Upper lobe of right lung (tissue), 1 donor: ENCODE measurements at places on chromosomes 16 and 17.

DNA sequence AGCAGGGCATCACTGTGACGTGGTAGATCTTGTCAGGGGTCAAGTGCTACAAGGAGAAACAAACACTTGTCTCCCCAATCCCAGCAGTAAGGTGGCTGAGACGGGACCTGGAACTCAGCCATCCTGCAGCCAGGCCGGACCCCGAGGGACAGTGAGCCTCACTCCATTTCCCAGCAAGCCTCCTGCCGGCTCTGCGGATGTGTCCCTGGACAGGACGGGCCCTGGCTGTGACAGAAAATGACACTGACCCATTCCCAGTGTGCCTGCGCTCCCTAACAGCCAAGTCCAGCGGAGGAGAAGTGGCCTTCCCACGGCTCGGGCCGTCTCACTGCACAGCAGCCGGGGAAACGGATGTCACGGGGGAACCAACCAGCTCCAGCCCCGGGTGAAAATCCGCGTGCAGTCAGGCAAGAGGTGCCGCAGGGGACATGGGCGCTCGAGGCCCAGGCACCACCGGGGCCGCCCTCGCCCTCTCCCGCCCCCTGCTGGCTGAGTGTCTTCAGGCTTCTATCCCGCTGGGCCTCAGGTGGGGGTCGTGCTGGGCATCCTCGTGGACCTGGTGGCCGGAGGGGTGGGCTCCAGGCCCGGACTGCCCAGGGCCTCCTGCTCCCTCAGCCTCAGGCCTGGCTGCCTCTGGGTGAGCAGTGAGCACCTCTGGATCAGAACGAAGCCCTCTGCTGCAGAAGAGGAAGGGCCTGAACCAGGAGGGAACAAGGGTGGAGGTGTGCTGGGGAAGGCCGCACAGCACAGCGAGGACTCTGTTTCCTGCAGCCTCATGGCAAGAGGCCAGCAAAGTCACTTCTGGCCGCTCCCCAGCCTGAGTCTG, 6.7 kb downstream of the HAGHL start:
- DNase-seq: no peak
- no peak overlapping the region for H3K4me3 ChIP-seq
- no peaks in the 10 kb centered on the region for H3K27me3 ChIP-seq
- H3K4me1 ChIP-seq: peaks cover 2% of the 10 kb centered on the region
- H3K27ac ChIP-seq: no peak overlapping the region

DNA sequence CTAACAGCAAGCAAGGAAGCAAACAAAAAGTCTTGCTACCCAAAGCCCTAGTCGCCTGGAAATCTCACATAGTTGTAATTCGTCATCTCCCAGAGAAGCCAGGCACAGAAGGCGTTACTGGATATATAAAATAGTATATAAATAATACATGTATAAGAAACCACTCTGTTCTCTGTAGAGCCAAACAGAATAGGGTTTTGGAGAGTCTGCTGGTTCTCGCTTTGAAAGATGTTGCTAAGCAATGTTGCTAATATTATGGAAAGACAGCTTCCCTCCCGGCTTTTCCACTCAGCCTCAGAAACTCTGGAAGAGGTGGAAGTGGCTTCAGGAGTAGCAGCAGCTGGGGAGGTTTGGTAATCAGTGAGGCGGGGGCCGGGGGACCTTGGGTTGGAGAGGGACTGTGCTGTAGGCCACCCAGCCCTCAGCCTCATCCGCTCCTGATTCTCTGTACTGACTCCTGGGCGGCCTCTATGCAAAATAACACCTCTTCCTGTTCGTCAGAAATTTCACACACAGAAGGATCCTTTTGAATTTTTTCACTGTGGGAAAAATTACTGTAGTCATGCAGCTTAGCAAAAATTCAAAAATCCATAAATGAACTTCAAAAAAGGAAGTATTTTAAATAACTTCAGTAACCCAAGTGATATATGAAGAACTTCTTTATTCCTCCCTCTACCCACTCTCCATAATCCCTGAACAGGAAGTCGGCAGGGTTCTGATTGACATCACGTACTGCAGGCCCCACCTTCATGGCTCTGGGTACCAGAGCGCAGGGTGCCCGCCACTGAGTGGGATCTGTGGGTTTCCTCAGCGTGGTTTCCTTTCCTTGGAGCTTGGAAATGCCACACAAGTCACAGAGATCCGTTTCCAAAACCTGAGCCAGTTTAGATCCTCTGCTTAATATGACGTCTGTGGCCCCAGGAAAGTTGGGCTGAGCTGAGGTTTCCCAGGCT, 51.4 kb downstream of the RAP1GAP2 start:
- peaks cover 3% of the 10 kb centered on the region for H3K27me3 ChIP-seq
- no peak overlapping the region for H3K27ac ChIP-seq
- no peaks in the 10 kb centered on the region for H3K4me1 ChIP-seq
- no peak for DNase-seq

DNA sequence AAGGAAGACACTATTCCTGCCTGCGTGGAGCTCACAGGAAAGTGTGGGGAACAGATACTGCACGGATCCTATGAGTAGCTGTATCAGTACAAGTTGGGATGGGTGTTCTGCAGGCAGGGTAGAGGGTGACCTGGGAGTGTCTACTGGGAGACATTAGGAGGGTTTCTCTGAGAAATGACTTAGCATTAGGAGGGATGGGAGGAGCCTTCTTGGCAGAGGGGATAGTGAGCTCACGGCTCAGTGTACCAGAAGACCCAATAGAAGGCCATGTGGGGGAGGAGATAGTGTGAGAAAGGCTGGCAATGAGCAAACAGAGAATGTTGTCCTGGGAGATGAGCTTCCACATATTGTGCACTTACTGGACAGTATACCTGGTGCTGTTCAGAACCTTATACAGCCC, 109.1 kb downstream of the MSI2 start:
- no peak overlapping the region for H3K27ac ChIP-seq
- no peak for DNase-seq
- no peak overlapping the region for H3K4me3 ChIP-seq
- no peaks in the 10 kb centered on the region for H3K36me3 ChIP-seq
- H3K27me3 ChIP-seq: no peaks in the 10 kb centered on the region
- peaks cover 14% of the 10 kb centered on the region for H3K4me1 ChIP-seq

GRCh38 chr16:49855280-49855821, 561 bp downstream of the ZNF423 start:
- peak; percentile 93 for DNase-seq
- peaks cover 45% of the 10 kb centered on the region for H3K4me1 ChIP-seq
- peaks cover 9% of the 10 kb centered on the region for H3K27me3 ChIP-seq

- H3K36me3 ChIP-seq: no peaks in the 10 kb centered on the region
- H3K4me1 ChIP-seq: peaks cover 11% of the 10 kb centered on the region
- no peak for DNase-seq
- H3K27me3 ChIP-seq: peaks cover 14% of the 10 kb centered on the region
These were observed at the start of gene CHST6 for GRCh38 chr16:75495076-75495674. CHST6 (minus strand) TSS chr16:75495441; CDS start chr16:75479828, 15,613 bp downstream.

DNA sequence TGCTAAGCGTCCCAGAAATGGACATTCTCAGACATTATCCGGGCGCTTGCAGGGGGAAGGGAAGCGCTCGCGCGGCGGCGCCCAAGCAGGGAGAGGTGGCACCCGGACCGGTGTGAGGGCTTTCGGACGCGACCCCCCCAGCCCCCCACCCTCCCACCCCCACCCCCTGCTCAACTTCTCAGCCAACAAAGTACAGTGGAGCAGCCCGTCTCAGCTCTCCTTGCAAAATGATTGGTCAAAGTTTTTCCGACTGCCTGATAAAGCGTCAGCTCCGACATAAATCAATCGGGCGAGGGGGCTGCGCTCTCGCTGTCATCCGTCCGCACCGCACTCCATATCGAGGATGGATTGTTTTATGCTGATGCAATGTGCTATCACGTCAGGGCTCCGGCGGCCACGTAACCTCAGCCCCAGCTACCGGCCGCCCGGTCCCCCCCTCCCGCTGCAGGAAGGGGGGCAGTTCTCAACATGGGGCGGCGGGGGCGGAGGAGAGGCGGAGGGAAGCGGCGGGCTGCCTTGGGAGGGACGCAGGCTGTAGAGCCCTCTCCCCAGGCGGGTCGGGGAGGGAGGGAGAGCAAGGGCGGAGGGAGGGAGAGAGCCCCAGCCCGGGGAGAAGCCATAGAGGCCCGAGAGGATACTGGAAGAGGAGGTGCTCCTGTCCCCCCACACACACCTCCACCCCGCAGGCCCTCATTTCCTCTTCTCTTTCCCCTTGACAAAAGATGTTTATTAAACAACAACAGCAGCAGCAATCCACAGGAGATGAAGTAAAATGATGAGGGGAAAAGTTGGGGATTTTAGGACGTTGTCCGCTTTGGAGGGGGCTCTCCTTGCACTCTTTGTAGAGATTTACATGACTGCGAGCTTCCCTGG, at the start of gene HOXB9:
TSS of gene HOXB9 (minus strand) at position 114 of the 873 bp plus-strand sequence. CDS start at position 25, 89 bp downstream.
- no peaks in the 10 kb centered on the region for H3K36me3 ChIP-seq
- no peak for DNase-seq
- no peak within 1 kb of the TSS for H3K27ac ChIP-seq
- peak within 1 kb of the TSS; percentile 31 for H3K4me3 ChIP-seq
- H3K4me1 ChIP-seq: peaks cover 22% of the 10 kb centered on the region
- peaks cover 100% of the 10 kb centered on the region for H3K27me3 ChIP-seq

GRCh38 chr16:29898135-29898803, 1.1 kb downstream of the SEZ6L2 start:
- no peaks in the 10 kb centered on the region for H3K36me3 ChIP-seq
- H3K27ac ChIP-seq: no peak overlapping the region
- peaks cover 19% of the 10 kb centered on the region for H3K27me3 ChIP-seq
- no peaks in the 10 kb centered on the region for H3K4me1 ChIP-seq

DNA sequence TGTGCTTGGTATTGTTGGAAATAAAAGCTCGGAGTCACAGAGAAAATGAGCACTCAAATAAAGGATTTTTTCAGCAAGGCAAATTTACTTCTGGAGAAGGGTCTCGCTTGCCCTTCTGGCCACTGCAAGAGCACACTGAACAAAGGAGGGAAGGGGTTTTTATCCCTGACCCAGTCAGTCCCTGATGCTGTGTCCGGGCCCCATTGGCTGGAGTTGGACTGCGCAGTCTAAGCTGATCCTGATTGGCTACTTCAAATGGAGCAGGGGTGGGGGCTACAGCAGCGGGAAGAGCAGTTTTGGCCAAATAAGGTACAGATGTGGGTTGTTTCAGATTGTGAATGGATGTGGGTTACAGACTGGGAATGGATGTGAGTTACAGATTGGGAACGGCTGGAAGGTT, 4.3 kb upstream of the NLRP1 start:
- H3K27me3 ChIP-seq: peaks cover 14% of the 10 kb centered on the region
- no peak for DNase-seq
- no peak overlapping the region for H3K27ac ChIP-seq

DNA sequence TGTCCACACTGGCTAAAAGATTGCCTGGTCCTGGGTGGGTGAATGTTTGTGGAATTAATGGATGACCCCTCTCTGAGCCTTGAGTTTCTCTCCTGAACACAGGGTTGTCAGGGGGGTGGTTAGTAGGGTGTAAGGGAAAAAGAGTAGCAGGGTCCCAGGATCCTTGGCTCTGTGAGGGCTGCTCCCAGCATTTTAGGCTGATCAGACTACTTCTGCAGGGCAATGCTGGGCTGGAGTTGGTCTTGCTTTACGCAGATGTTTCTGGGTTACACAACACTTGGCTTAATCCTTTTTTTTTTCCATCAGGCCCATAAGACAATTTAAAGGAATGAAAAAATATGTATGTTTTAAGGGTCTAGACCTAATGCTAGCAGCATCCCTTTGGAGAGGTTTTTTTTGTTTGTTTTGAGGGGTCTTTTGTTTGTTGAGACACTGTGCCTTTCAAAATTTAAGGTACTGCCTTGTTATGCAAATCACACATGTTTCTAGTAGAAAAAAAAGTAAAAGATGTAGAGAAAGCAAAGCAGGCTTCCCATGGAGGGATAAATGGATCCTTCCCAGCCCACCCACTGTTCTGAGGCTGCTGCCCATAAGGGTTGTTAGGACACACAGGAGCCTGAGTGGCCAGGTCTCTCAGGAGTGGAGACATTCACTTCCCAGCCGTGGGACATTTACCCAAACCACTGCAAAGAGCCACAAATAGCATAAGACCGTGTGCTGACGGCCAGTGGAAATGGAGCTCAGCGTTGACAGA, 225.6 kb upstream of the HSBP1 start:
- no peaks in the 10 kb centered on the region for H3K36me3 ChIP-seq
- DNase-seq: no peak
- no peaks in the 10 kb centered on the region for H3K4me1 ChIP-seq
- no peak overlapping the region for H3K27ac ChIP-seq
- H3K27me3 ChIP-seq: peaks cover 4% of the 10 kb centered on the region
- H3K4me3 ChIP-seq: no peak overlapping the region

DNA sequence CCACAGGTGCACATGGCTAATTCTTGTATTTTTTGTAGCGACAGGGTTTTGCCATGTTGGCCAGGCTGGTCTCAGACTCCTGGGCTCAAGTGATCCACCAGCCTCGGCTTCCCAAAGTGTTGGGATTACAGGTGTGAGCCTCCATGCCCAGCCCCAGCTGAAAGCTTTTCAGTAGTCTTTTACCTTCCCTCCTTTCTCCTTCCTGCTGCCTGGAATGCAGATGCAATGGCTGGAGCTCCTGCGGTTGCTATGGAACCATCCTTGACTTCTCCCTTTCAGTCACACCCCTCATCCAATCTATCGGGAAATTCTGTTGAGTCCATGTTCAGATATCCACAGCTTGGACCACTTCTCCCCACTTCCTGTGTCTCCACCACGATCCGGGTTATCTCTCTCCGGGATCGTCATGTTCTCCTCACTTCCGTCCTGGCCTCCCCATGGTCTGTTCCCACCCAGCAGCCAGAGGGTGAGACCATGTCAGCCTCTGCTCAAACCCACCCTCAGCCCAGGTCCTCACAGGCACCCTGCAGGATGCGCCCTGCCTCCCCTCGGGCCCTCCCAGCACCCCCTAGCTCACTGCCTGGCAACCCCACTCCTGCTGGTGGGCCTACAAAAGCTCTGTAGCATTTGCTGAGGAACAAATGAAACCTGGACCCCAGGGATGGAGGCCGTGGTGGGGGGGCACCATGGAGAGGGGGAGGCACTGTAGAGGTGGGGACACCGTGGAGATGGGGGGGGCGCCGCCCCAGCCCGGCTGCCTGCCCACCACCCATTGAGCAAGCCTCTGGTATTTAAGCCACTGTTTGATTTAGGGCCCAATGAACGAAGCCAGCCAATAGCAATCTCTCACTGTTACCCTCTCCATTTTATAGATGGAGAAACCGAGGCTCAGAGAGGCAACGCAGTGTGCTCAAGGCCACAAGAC, 12.8 kb upstream of the SLC38A10 start:
- no peaks in the 10 kb centered on the region for H3K27me3 ChIP-seq
- H3K36me3 ChIP-seq: no peaks in the 10 kb centered on the region
- peak overlapping the region; percentile 46 for H3K4me3 ChIP-seq
- no peak overlapping the region for H3K27ac ChIP-seq
- DNase-seq: no peak
- H3K4me1 ChIP-seq: peaks cover 11% of the 10 kb centered on the region
